ENCODE measurements at places on chromosomes 5 and 9.

- DNase-seq: no peak
Measured at GRCh38 chr5:161358446-161358845, 188.1 kb downstream of the GABRB2 start.

GRCh38 chr5:167049771-167050567, 1241.5 kb upstream of the WWC1 start:
- DNase-seq: no peak

DNA sequence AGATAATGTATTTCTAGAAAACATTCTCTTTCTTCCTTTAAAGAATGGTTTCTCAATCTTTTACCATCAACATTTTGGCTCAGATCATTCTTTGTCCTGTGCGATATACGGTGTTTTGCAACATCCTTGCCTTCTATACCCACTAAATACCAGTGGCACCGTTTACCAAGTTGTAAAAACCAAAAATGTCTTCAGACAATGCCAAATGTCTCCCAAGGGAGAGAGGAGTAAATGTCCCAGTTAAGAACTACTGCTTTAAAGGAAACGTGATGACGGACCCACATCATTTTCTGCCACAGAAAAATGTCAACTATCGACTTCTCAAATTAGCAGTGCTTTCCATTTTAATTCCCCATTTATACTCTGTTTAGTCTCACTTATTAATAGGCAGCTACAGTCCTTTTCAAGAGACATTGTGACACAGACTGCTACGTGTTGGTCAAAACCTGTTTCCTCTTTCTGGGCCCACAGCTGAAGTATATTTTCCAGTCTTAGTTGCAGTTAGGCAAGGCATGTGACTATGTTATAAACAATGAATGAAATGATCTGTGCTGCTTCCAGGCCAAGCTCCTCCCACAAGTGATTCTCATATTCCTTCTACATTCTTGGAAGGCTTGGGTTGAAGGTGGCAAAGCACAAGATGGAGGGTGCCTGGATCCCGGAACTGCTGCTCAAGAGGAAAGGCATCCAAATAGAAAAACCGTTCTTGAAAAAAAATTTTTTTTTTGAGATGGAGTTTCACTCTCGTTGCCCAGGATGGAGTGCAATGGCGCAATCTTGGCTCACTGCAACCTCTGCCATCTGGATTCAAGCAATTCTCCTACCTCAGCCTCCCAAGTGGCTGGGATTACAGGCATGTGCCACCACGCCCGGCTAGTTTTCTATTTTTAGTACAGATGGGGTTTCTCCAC, 8.8 kb downstream of the PRXL2C start:
- DNase-seq: peak; percentile 77

DNA sequence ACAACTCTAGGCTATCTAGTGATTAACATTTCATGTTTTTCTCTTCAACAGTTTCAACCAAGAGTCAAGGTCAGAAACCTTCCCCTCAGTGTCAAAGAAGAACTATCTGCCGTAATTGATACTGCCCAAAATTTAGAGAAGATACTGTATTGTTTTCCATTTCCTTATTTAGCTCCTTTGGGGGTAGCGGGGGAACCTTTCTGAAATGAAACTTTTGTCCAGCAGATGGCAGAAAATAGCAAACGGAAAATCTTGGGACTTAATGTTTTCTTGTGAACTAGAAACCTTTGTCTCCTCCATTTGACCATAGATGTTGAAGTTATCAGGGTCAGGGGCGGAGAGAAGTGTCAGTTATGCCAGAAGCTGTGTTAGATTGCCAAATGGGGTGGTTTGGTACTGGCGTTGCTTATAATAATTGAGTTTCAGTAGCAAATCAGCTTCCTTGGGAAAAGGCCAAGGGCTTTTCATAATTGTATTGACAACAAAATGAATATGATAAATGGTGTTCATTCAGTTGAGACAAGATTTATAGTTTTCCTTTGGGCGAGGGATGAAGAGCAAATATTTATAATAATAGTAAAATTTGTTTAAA, 101.7 kb upstream of the TLX3 start:
- DNase-seq: peak; percentile 67

- no peak for DNase-seq
Measured at GRCh38 chr5:178094345-178094744, 19.0 kb upstream of the N4BP3 start.

All from choroid plexus epithelial cell (primary cell).